ENCODE measurements at places on chromosomes 7 and 10.

- DNase-seq: no peak
These were observed 65.9 kb downstream of the CLIP2 start for GRCh38 chr7:74355091-74355490.

GRCh38 chr10:89523274-89523673, 12.1 kb downstream of the SLC16A12 start:
- DNase-seq: no peak

DNA sequence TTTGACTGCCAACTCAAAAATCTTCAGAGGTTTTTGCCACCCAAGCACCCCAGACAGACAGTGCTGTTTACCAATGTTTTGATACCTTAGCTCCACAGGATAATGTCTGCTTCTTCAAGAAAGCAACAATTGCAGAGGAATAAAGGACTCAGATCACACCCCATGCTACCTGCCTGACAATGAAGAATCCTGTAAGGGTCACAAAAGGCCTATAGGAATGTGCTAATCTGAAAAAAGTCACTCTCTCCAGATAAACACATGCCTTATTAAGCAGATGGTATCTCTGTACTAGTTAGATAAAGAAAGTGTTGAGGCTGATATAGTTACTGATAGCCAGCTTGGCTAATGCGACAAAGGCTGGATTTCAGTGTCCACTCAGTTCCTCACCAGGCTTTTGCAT, 1076.7 kb upstream of the SORCS1 start:
- DNase-seq: no peak

GRCh38 chr7:144761493-144761892, 74.4 kb downstream of the TPK1 start:
- DNase-seq: no peak

DNA sequence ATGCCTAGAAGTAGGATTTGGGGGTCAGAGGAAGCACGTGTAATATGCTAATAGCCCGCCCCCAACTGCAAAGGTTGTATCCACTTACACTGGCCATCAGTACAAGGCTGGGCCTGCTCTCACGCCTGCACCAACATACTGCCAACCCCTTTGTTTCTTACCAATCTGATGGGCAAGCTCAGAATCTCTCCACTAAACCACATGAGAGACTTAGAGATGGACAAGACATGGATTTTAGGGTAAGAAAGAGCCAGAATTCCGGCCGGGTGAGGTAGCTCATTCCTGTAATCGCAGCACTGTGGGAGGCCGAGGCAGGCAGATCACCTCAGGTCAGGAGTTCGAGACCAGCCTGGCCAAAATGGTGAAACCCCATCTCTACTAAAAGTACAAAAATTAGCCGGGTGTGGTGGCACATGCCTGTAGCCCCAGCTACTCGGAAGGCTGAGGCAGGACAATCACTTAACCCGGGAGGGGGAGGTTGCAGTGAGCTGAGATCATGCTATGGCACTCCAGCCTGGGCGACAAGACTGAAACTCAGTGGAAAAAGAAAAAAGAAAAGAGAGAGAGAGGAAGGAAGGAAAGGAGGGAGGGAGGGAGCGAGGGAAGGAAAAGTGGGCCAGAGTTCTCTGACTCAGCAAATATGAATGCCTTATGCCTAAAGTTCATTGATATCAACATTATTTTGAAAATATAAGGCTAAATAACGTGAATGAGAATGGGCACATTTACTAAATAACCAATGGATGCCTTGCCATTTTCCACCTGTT, 162.2 kb downstream of the SLIT1 start:
- no peak for DNase-seq

Measured in stimulated activated CD4-positive, alpha-beta T cell treated with anti-CD3 and anti-CD28 coated beads, Interleukin-2, amount 100 ng/mL, for 4 hours (primary cell).